Eye (tissue), 1 donor: ENCODE measurements at places on chromosomes 1 and 21.

DNA sequence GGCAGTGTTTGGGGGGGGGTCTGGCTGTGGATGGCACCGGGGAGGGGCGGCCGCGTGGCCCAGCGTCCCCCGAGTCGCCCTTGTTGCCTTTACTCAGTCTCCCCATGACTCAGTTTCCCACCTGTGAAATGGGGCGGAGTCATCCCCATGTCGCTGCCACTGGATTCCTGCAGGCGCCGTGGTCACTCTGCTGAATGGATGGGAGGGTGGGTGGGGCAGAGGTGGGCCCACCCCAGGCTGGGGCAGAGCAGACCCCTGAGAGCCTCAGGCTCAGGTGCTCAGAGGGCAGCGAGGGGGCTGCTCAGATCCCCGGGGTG is 2.0 kb downstream of the COL6A1 start:
- DNase-seq = no peak

DNA sequence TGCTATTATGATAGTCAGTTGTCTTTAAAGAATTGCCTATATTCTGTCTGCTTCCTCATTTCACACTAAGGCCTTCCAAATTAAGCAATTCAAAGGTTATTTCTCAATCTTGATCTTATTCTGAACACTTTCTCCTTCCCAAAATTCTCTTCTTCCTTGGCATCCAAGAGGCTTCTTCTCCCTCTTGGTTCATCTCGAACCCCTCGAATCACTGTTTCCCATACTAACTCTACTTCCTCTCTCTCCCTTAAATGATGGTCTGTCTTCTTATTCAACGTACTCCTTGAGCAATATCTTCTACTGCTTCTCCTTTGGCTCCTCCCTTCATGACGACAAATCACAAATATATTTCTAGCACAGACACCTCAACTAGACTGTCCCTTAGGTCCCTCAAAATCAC is 4.5 kb downstream of the COPA start:
- DNase-seq = no peak

- peak; percentile 56 for DNase-seq
Measured at GRCh38 chr1:53738205-53739108, 507 bp downstream of the GLIS1 start.

- DNase-seq = no peak
Measured at GRCh38 chr1:100009458-100009857, 39.7 kb downstream of the SLC35A3 start.

DNA sequence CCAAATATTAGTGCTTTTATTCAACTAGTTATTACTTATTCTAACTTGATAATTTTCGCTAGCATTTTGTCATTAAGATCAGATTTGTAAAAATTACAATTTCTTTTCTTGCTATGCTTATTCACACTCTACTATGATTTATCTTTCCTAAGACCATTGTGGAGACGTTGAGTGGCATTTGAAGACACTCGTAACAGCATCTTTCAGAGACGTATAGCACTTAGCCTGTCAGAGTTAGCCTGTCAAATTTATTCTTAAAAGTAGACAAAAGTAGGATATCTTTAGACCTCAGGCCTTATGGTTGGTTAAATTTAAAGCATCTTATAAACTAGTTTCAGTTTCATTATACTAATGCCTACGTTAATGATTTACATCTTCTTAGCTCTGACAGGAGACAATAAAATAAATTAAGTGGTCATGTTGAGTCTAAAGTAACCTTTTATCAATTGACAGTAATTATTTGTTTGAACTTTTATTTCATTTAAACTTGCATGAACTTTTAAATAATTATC is 1410.1 kb downstream of the MRPL39 start:
- no peak for DNase-seq

DNA sequence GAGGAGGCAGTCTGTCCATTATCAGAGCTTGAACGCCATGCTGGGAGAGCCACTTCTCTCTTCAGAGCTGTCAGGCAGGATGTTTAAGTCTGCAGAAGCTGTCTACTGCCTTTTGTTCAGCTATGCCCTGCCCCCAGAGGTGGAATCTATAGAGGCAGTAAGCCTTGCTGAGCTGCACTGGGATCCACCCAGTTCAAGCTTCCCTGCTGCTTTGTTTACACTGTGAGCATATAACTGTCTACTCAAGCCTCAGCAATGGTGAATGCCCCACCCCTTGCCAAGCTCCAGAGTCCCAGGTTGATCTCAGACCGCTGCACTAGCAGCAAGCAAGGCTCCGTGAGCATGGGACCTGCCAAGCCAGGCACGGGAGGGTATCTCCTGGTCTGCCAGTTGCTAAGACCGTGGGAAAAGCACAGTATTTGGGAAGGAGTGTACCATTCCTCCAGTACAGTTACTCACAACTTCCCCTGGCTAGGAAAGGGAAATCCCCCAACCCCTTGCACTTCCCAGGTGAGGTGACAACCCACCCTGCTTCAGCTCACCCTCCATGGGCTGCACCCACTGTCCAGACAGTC is 32.5 kb downstream of the RGS13 start:
- no peak for DNase-seq
